ENCODE measurements at places on chromosomes 6 and 20.

DNA sequence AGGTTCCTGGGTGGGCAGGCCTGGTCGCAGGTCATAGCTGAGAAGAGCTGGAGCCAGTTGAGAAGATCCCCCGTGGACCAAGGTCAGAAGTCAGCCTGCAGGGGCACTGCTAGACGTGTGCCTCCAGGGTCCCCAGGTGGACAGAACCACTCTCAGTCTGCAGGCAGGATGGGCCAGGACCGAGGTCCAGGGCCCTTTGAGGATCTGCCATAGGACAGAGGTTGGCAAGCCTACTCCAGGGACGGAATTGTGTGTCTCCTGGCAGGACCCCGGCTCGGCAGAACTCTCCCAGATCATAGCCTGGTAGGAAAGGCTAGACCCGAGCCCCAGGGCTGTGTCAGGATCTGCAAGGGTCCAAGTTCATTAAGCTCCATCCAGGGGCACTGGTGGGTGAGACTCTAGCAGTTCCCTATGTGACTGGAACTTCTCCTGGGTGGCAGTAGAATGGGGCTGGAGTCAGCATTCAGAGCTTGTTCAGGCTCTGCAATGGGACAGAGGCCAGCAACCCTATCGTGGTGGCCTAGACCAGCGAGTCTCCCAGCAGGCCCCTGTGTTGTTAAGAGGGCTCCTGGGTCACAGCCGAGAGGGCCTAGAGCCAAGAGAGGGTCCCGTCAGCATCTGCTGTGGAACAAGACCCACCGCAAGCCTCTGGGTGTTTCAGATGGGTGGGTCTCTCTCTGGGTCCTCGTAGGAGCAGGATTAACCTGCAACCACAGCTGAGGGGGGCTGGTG, 18.2 kb downstream of the TTLL2 start:
- DNase-seq, result no peak

DNA sequence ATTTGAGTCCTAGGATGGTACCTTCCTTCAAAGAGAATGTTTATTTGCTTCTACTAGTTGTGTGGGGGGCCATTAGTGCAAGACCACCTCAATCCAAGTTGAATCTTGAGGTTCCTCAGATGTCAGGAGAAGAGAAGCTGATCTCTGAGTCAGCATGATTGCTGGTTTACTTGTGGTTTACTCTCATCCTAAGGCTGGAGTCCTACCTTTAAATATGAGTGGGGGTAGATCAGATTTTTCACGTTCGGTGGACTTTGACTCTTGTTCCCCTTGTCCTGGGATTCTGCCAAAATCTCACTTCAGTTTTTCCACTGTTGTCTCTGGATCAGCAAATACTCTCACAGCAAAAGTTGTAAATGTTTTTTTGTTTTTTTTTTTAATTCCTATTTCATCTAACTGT, 84.6 kb upstream of the F13A1 start:
- DNase-seq, result no peak

GRCh38 chr6:151247490-151247889, 7.7 kb downstream of the AKAP12 start:
- no peak for DNase-seq

DNA sequence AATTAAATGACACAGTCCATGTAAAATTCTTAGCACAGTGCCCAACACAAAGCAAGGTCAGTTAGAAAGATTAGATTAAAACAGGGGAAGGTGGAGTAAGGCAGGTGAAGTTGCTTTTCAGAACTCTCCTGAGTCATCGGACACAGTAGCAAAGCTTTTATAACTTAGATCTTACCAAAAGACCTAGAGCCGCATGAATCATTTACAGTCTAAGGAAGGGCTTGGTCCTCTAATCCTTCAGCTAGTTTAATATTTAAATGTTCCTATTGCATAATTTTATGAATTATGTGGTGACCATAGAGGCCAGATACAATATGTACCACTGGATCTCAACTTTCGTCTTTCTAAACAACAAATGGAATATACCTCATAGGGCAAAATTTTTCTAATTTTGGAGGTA, 202.1 kb upstream of the SNX9 start:
- DNase-seq, result no peak

DNA sequence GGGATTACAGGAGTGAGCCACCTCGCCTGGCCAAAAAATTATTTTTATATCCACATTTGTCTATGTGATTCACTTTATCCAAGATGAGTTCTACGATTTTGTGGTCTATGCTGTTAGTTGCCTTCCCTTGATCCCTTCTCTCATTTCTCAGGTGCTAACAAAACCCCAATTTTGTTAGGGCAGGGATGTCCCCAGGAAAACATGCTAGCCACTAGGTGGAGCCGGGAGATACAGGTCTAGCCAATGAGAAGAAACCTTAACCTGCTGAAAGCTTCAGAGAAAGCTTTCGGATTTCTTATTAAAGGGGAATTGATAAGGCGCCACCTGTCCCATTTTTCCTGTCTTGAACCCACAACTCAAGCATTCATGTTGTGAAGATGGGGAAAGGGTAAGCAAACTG, 167.4 kb upstream of the OLIG3 start:
- DNase-seq, result no peak

GRCh38 chr6:113574147-113574546, 283.0 kb upstream of the MARCKS start:
- no peak for DNase-seq

- no peak for DNase-seq
These were observed 119.0 kb downstream of the ALDH8A1 start for GRCh38 chr6:134830940-134831339.

DNA sequence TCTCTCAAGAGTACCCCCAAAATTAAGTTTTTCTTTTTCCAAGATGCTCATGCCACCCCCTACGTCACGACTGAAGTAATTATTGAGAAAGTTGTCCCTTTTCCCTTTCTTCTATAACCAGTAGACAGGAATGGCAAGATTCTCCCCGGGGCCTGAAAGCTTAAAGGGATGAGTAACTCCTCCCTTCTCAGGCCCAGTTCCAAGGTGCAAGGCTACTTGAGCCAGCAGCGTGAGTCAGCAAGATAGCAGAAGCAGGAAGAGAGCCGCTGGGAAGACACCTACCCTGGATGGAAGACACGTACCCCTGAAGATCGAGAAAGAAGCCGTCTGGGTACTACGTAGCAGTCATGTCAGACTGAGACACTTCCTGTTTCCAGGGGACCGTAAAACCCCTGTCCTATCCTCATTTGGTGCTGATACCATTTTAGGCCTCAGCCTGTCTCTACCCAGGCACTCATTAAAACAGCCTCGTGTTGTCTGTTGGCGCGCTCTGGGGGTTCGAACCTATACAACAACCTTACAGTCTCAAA, 241.0 kb downstream of the ADGRG6 start:
- DNase-seq, result no peak

- DNase-seq, result no peak
These were observed 250.8 kb upstream of the PRDM1 start for GRCh38 chr6:105835373-105835772.

DNA sequence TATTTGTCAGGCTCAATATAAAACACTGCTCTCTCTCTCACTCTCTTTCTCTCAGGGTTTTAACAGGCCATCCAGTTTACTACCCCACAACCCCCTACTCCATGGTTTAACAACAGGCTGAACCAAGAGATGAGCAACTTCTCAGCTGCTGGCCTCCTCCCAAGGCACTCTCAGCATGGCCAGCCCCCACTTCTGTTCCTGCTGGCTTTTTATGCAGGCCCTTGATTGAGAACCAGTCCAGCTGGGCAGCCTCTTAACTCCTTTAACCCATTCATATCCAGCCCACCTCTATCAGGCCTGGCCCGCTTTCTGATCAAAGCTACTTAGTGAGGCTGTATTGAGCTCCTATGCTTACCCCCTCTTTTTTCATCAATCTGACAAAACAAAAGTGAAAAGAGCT, 346.8 kb upstream of the POU3F2 start:
- DNase-seq, result no peak

DNA sequence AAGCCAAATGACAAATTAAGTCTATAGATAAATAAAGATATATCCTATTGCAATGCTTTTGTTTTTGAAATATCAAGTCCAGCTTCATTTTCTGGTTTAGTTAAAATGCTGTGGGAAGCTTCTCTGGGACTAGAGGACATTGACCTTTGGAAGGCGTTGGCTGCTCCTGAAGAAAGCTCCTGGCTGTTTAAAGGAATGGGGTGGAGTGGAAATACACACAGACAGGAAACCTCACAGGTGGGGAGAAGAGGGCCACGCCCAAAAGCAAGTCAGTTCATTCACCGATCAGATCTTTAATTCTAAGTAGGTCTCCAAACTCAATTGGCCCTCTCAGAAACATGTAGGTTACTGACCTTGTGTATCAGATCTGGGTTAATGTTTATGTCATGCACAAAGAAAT, 59.6 kb downstream of the SPTLC3 start:
- no peak for DNase-seq

DNA sequence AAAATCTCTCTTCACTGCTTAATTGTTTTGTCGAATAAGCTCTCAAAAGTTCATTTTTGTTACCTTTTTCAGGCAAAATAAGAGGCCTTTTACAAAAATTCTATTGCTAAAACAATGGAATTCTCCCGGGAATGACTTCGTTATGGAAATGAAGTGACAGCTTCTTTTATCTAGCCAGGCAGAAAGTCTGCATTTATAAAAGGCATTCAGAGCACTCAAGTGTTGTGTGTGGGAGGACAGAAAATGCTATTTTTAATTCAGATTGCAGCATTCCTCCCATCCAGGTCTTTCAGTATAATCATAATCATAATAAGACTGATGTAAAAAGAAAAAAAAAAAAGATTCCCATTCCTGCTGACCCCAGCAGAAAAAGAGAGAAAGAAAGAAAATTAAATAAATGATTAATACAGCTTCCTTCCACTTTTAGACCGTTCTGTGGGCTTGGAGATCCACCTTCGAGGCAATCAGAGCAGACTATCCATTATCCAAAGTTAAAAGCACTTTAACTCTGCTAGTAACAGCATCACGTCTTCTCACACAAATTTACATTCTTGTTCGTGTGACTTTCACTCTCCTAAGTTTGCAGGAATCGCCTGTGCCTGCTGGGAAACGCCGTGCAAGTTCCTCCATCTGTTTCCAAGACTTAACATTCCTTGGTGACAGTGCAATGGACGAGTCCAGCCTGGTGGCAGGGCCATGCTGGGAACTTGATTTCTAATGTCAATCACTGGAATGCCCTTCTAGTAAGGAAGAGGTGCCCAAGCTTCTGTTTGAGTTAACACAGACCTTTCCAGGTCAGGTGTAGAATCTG, 258.8 kb downstream of the GMPR start:
- no peak for DNase-seq

DNA sequence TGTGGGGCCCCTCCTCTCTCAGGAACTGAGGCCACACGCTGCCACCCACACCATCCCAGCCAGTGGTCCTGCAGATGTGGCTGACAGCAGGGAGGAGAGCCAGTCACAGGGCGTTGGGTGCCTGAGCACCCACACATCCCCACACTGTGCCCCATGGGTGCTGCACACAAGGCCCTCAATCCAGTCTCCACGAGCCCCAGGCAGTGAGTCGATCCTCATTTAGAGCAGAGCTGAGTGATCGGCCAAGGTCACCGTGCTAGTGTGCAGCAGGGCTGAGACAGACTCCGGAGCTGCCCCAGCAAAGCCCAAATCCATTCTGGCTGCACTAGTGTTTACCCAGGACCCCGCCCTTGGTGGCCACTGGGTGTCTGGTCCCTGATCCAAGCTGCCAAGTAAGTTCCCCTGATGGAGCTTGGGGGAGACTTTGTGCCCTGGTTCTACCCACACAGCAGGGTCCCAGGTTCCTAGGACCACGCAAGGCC, 9.0 kb downstream of the C20orf203 start:
- no peak for DNase-seq

DNA sequence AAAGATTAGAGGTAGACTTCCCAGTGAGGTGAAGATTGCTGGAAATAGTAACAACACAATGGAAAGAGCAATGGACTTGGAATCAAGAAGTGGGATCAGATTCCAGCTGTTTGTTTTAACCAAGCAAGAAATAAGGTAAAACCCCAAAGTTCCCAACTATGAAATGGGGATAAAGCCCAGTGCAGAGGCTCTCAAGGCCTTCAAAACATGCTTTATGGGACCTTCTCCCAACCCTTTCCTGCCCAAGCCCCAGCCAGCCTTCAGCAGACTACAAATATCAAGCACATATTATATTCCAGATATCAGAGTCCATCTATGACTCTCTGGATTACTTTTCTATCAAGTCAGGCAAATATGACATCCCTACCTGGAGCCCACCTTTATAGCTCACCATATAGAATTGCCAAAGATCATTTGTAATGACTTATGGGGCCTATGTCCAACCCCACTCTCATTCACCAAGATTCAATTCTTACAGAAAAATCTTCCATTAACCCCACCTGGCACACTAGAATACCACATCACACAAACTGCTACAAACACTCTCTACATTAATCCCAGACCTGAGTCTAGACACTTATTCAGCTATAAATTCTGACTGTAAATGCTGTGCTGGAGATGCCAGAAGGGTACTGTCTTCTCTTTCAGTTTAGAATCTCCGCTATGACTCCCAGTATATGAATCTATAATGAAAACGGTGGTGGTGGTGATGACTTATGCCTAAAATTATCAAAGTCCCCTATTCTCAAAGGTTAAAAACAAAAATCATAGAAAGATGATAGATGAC, 6.1 kb downstream of the DDX39B start:
- DNase-seq, result no peak

DNA sequence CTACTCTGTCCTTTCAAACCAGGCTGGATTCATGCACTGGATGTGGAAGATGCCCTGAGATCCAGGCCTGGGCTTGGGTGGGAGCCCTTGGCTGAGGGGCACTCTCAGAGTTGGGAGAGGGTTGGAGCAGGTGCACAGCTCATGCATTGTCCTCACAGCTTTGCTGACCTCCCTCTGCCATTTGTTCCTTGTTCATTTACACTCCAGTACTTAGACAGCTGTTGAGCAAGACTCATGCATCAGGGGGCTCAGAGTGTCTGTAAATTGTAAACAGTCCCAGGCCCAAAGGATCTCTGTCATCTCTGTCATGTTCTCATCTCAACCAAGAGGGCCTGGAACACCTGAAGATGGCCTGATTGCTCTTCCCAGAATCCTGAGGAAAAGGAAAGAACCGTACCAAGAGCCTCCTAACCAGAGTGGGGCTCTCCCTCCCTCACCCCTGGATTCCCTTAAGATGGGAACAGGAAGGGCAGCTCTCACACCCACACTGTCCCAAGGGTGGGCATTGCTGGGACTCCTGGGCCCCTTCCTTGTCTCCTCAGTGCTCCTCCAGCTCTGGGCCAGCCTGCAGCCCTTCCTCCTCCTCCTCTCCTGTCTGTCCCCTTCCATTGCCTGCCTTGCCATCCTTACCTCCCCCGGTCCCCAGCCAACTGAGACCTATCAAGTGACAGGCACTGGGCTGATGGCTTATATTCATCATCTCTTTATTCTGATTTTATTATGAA, 132.9 kb downstream of the FOXO3 start:
- no peak for DNase-seq

Data from kidney capillary endothelial cell (primary cell).